CD8-positive, alpha-beta memory T cell (primary cell): ENCODE measurements at places on chromosomes 12 and 14. TPM values are rescaled to one million over a fixed set of nuclear protein-coding genes. Genes with fewer than 3 reads are reported as not detected.

GPR84 gene
- polyA plus RNA-seq, result not detected

HOXC12 gene
- polyA plus RNA-seq, result not detected

KRT77 gene
- not detected for polyA plus RNA-seq

MFAP5 gene
- polyA plus RNA-seq, result not detected

KLRD1 gene
- polyA plus RNA-seq, result 177 TPM

RNF31 gene
- polyA plus RNA-seq, result 71.5 TPM
